ENCODE measurements at places on chromosomes 13 and 19.

DNA sequence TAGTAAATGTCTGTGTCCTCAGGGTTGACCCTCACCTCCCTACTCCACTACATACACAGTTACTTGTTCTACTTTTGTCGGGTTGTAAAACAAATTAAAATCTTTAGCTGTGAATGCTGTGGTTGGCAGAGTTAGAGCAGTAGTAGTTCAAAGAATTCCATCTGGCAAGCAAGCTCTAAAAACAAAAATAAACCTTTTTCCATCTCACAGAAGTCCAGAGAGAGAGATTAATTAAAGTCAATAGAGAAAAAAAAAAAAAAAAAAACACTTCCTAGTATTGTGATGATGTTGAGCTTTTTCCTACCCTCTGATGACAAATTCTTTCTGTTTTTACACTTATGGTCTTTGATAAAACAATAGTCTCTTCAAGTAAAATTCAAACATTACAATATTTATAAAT is 338.4 kb downstream of the PCDH17 start:
- no peak for DNase-seq

GRCh38 chr13:99258210-99258860 is at the start of gene GPR18:
Gene GPR18, minus strand, starts transcription at chr13:99258379. Its CDS starts 2,507 bp downstream, at chr13:99255872.
- DNase-seq: no peak

- no peak for DNase-seq
Measured at GRCh38 chr19:7188698-7189629, 105.2 kb downstream of the INSR start.

- peak; percentile 98 for DNase-seq
Measured at GRCh38 chr19:13151605-13152355, 1.6 kb downstream of the IER2 start.
